Activated T-helper 1 cell treated with anti-CD3 and anti-CD28 coated beads, Interleukin-2, amount 50 U/mL, for 16 hours (primary cell): ENCODE measurements at places on chromosomes 3 and 15.

DNA sequence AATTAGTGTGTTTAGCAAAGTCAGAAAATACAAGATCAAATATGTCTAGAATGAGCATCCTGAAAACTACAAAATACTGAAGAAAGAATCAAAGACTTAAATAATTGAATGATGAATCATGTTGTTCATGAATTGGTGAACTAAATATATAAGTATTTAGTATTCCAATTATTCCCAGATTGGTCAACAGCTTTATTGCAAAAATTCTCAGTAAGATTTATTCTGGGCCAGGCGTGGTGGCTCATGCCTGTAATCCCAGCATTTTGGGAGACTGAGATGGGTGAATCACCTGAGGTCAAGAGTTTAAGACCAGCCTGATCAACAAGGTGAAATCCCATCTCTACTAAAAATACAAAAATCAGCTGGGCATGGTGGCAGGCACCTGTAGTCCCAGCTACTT is 250.0 kb upstream of the NECTIN3 start:
- no peak for DNase-seq

GRCh38 chr3:111418391-111418790 is 123.6 kb upstream of the CD96 start:
- DNase-seq, result no peak

DNA sequence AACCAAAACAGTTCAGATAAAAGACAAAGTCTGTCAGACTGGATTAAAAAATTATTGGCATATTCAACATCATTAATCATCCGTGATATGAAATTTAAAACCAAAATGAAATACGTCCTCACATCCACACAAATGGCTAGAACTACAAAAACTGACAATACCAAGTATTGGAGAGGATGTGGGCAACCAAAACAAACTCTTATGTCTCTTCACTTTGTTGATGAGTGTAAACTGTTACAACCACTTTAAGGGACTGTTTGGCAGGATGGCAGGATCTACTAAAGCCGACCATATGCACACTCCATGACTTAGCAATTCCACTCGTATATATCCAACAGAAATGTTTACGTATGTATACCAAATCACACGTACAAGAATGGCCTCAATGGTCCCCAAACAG is 24.8 kb upstream of the C15orf40 start:
- DNase-seq, result no peak

DNA sequence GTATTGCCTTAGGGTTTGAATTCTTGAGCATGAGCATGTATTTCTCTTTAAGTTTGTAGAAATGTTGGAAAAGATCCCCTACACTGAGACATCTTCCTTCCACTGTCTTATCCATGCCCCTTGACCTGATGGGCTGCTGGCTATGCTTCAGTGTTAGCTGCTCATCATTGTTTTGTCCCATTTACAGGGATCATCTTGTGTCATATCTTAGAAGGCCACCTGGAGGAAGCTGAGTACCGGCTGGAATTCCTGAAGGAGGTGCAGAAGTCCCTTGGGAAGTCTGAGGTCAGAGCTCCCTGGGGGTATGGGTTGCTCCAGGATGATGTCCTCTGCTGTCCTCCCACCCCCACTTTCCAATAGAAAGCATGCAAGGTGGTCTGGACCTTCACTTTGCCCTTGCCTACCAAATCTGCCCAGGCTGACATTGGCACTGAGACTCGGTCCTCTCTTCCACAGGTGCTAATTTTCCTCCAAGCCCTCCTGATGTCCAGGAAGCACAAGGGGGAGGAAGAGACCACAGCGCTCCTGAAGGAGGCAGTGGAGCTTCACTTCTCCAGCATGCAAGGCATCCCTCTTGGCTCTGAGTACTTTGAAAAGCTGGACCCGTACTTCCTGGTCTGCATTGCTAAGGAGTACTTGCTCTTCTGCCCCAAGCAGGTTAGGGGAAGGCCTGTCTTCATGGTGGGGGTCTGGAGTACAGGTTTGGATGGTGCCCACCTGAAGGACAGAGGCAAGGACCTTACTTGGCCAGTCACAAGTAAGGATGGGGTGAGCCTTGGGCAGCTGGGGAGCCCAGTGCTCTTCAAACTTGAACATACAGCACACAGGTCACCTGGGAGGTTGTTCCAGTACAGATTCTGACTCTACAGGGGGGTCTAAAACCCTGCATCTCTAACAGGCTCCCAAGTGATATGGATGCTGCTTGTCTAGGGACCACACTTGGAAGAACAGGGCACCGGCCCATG is 17.7 kb downstream of the TTC21A start:
- DNase-seq, result no peak

- DNase-seq, result no peak
Observed at GRCh38 chr3:151504606-151505005, 43.7 kb upstream of the IGSF10 start.

GRCh38 chr15:94352636-94353487 is 121.5 kb downstream of the MCTP2 start:
- no peak for DNase-seq

DNA sequence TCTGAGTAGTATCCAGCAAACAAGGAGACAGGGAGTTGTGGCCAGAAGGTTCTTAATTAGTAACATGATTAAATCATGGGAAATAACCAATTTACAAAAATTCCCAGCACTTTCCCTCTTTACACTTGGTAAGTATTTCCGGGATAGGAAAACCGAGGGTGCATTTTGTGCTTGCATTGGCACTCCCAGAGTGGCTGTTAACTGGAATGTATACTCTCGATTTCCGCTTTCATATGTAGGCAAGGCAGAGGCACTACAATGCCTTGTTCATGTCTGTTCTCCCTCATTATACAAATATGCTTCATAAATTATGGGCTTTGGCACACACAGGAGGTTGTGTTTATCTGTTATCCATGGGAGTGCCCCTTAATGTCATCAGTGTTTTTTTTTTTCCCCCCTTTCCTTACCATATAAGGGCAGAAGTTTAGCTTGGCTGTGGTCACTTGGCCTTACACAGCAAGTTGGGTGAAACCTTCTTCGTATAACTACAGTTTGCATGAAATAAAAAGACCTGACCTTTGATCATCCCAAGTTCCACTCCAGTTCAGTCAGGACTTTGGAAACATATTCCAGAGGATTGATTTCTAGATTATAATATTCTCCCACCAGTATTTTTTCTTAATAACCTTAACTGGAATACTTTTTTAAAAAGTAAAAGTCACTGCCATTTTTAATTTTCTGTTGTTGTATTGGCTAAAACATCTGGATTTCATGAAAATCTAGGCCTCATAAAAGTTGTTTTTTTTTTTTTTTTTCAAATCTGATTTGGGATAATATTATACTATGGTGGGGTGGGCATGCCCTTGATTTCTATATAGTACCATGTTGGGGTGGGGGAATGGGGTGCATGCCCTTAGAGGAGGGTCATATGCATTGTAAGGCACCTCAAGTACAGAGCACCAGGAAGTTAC is 8.9 kb downstream of the TPM1 start:
- no peak for DNase-seq

- no peak for DNase-seq
Observed at GRCh38 chr3:124345845-124346244, 353.9 kb upstream of the ROPN1 start.

DNA sequence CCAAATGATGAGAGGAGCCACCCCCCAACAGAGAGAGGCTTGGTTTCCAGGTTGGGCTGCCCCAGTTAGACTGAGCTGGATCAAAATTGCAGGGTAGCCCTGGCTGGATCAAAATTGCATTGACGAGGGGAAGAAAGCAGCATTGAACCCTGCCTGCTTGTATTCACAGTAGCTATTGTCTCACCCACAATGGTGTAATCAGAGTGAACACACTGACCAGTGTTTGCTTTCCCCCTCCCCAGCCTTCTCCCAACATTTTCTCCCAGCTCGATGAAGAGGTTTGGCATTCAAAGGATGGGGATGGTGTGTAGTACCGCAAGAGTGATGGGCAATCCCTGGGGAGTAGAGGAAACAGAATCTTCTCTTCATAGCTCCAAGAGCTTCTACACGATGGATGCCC is 223.8 kb downstream of the ADAMTS9 start:
- DNase-seq, result no peak

GRCh38 chr15:70569091-70569713 is 194.2 kb downstream of the UACA start:
- DNase-seq, result no peak

DNA sequence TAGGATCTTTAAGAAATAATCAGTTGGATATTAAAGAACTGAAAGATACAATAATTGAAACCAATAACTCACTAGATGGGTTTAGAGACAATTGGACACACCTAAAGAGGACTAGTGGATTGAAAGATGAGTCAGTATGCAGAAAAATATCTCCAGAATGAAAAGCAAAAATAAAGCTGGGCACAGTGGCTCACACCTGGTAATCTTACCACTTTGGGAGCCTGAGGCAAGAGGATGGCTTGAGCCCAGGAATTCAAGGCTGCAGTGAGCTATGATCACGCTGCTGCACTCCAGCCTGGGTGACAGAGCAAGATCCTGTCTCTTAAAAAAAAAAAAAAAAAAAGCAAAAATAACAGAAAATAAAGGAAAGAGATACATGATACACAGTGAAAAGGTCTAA is 37.4 kb upstream of the CCDC174 start:
- no peak for DNase-seq

GRCh38 chr3:139588450-139588849 is 48.9 kb upstream of the RBP1 start:
- no peak for DNase-seq

DNA sequence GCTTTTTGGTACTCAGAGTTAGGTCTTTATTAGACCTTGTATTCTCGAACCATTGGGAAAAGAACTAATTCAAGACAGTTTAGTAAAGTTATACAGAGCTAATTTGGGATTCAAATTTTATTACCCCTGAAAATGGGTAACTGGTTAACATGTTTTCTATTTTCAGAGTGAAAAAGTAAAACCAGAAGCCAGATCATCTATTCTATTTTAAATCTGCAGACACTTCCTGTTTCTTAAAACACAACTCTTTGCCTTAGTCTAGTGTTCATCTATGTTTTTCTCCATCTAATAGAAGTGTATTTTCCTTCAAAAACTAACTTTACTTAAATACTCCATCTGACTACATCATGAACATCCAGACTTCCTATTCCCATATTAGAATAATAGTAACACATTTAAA is 113.4 kb downstream of the CCNL1 start:
- DNase-seq, result no peak

GRCh38 chr3:171960159-171960558 is 79.2 kb upstream of the FNDC3B start:
- no peak for DNase-seq

- DNase-seq, result peak; percentile 54
Observed at GRCh38 chr3:45664578-45664977, 24.6 kb upstream of the SACM1L start.

DNA sequence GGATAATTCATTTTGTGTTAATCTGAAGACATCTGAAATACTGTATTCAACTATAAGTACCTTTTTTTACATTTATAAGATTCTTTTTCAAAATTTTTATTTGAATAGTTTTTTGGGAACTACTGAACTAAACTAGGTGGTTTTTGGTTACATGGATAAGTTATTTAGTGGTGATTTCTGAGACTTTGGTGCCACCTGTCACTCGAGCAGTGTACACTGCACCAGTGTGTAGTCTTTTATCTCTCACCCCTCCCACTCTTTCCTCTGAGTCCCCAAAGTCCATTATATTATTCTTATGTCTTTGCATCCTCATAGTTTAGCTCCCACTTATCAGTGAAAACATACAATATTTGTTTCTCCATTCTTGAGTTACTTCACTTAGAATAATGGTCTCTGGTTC is 57.6 kb downstream of the CD86 start:
- DNase-seq, result no peak

- DNase-seq, result no peak
Observed at GRCh38 chr3:186510374-186511079, 33.7 kb downstream of the CRYGS start.

DNA sequence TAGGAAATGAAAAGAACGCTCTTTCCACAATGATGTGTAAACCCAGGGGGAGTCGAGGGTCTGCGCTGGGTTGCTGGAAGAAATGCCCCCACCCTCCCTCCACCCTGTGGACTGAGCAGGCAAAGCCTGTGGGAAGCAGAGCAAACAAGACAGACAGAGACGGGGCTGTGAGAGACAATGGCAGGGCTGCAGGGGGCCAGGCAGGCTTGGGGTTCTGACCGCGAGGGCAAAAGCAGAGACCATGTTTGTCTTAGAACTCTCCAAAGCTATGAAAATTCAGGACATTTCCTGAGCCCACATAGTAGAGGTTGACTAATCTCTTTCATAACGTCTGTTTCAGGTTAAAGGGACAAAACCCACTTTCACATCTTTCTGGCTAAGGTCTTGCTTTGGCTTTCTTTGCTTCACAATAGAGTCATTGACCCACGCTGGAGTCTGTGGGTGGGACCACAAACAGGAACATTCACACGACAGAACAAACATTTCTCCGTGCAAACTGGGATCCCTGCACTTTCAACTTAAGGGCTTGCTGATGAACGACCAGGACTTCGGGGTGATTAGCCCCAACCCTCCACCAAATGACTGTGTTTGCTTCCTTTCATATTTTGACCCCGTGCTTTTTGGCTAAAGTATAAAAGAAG is 156.0 kb upstream of the TPM1 start:
- no peak for DNase-seq

DNA sequence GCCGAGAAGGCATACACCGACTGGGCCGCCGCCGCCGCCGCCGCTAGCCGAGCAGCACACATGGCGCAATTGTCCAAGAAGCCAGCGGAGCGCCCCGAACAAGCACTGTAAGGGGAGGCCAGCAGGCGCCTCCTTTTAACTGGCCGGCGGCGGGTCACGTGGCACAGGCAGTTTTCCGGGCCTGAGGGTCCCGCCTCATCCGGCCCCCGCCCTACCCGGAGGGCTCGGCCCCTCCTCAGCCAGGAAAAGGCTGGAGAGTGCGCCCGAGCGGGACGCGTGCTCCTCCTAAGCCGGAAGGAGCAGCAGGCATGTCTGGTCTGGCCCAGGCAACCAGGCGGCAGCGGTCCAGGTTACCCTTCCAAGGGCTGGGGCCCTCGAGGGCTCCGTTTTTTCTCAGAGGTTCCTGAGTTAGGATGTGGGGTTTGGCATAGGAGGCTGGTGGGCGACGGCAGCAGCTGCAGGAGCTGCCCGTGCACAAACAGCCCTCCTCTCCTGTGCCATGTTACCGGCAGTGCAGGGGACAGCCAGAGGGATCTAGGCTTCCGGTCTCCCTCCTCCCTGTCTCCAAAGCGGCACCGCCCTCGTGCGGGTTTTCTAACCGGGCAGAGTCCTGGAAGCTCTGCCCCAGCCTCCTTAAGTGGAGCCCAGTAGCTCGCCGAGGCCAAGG is at the start of gene GPX1:
Gene GPX1, minus strand, starts transcription at position 137 of the 667 bp plus-strand sequence. Its CDS starts 75 bp downstream, at position 62.
- DNase-seq, result peak; percentile 46

- no peak for DNase-seq
Observed at GRCh38 chr3:112136046-112136445, 3.0 kb upstream of the GCSAM start.

- DNase-seq, result no peak
Observed at GRCh38 chr3:71693641-71694040, 31.6 kb downstream of the EIF4E3 start.

- no peak for DNase-seq
Observed at GRCh38 chr3:143266927-143267326, 147.4 kb downstream of the CHST2 start.

GRCh38 chr3:194867270-194867983 is 181.7 kb downstream of the FAM43A start:
- no peak for DNase-seq

- no peak for DNase-seq
Observed at GRCh38 chr15:61992518-61992917, 67.7 kb downstream of the VPS13C start.
